ENCODE measurements at places on chromosomes 7 and 10.
A peak's percentile ranks its signal among the peaks of the same experiment; 100 is the strongest.

DNA sequence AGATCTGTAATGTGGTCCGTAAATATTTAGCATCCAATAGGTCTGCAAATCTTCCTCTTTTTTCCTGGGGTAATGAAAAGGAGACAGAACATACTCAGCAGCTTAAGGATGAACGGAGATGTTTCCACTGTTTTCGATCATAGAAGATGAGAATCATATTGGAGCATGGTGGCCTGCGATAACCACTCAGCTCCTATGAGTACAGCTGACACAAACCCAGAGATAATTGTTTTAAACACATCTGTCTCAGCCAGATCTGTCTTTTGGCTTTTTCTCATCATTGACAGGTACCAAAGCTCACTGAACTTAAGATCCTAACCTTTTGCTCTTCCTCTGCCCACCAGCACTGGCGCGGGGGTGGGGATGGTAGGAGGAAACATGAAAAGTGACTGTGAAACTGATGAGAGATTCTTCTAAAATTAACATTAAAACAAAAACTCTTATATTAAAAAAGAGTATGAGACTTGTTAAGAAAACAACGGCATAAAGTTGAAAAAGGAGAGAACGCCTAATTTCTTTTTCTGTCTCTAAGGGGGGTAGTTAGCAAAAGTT is 71.0 kb downstream of the SVOPL start:
- DNase-seq = no peak

DNA sequence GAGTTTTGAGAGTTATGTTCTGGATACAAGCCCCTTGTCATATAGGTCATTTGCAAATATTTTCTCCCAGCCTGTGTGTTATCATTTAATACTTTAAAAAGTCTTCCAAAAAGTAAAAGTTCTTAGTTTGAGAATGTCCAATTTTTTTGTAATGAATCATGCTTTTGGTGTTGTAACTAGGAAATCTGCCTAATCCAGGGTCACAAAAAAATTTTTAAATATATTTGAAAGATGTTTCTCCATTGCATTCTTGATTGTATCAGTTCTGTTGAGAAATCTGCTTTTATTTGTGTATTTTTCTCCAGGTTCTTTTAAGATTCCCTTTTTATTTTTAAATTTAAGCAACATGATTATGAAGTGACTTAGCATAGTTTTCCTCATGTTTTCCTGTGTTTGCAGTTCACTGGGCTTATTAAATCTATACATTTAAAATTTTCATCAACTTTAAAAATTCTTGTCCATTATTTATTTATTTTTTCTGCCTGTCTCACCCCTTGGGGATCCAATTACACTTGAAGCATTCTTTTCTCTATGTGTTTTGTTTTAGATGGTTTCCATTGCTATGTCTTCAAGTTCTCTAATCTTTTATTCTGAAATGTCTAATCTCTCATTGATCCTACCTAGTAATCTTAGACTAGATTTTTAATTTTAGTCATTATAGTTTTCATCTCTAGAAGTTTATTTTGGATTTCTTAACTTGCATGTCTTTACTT is 47.0 kb downstream of the CCDC71L start:
- DNase-seq = no peak

DNA sequence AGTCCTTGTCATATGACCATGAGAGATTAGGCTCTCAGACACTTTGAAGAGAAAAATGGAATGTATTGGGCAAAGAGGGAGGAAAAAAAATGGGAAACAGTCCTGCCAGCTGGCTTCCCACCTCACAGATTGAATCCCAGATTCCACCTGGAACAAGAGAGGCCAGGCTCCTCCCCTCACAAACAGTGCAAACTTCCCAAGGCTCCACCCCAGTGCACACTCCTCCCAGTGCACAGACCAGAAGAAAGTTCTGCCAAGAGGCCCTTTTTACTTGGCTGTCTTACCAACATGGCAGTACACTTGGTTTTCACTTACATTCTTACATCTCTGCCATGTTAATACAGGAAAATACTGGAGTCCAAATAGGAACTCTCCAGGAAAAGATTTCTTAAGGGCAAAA is 202.3 kb downstream of the AHR start:
- DNase-seq = no peak

- DNase-seq = no peak
Measured at GRCh38 chr7:115260381-115260780, 338.5 kb downstream of the MDFIC start.

- DNase-seq = peak; percentile 25
Measured at GRCh38 chr7:82194016-82194643, 249.4 kb downstream of the CACNA2D1 start.

DNA sequence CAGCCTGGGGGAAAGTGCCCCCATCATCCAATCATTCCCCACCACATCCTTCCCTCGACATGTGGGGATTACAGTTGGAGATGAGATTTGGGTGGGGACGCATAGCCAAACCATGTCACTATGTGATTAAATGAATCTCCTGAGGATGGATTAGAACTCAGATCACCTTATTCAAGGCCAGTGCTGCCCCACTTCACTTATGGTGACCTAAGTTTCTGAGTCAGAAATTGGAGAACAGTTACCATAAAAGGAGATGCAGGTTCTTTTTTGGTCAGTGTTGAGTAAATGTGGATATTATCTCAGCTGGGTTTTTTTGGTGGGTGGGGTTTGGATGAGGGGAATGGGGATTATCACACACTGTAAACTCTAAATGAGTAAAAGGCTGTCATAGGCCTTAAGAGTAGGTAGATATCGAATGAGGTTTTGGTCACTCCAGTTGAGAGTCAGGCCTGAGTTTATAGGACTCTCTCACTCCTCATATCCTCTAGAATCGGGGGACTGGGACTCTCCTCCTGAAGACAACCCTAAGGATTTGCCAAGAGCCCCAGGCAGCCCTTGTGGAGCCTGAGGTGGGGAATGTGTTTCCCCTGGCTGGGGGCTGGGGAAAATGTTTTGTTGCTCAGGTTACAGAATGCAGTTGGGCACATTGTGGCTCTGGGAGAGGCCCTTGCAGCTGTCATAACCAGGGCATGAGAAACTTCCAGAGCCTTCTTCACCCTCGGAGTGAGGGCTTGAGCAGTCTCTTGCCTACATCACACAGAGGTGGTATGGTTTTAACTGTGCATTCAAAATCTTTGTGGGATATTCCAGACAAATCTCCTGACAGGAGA is 213.0 kb downstream of the BAMBI start:
- no peak for DNase-seq

GRCh38 chr7:98456866-98457265 is 56.0 kb upstream of the BAIAP2L1 start:
- DNase-seq = no peak

- no peak for DNase-seq
Measured at GRCh38 chr10:132684164-132684891, 101.6 kb downstream of the NKX6-2 start.

GRCh38 chr10:5583525-5584175 is 58.9 kb downstream of the CALML3 start:
- no peak for DNase-seq

- DNase-seq = no peak
Measured at GRCh38 chr7:75055155-75055554, 18.4 kb downstream of the RCC1L start.

GRCh38 chr10:10498781-10499180 is 518.9 kb upstream of the CELF2 start:
- no peak for DNase-seq

GRCh38 chr10:110420401-110421193 is 77.1 kb upstream of the DUSP5 start:
- no peak for DNase-seq

GRCh38 chr10:16192337-16192736 is 244.5 kb upstream of the PTER start:
- no peak for DNase-seq

GRCh38 chr7:111560773-111561653 is 1.3 kb downstream of the IMMP2L start:
- peak; percentile 71 for DNase-seq

- peak; percentile 27 for DNase-seq
Measured at GRCh38 chr10:98242823-98243222, 25.2 kb downstream of the LOXL4 start.

GRCh38 chr10:86071758-86072157 is 294.8 kb downstream of the GRID1 start:
- no peak for DNase-seq

- DNase-seq = no peak
Measured at GRCh38 chr10:85138046-85138445, 809.7 kb downstream of the CCSER2 start.

- no peak for DNase-seq
Measured at GRCh38 chr10:73379064-73379748, 20.5 kb upstream of the CFAP70 start.

- DNase-seq = no peak
Measured at GRCh38 chr10:123999956-124000615, 93.3 kb downstream of the CHST15 start.

DNA sequence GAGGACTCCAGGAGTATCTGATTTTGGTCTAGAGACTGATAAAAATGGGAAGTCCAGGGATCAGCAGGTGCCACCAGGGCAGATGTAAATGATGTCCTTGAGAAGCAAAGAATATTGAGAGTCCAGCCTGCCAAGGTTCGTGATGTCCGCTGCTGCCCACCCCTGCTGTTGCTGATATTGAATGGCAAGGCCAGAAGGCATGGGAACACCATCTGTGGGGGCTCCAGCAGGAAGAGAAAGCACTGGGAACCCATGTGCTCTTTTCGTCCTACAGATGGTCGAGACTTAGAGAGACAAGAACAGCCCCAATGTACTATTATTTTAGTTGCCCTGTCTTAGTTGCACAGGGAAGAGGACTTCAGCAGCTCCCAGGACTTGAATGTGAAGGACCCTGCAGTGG is 363.9 kb downstream of the GALNT17 start:
- no peak for DNase-seq

GRCh38 chr7:104938741-104939390 is 75.1 kb upstream of the KMT2E start:
- DNase-seq = no peak

GRCh38 chr10:59779756-59780533 is 26.7 kb upstream of the MRLN start:
- peak; percentile 19 for DNase-seq

- no peak for DNase-seq
Measured at GRCh38 chr7:137862964-137863363, 16.2 kb upstream of the DGKI start.

- no peak for DNase-seq
Measured at GRCh38 chr7:34162027-34162565, 256.8 kb downstream of the BMPER start.

DNA sequence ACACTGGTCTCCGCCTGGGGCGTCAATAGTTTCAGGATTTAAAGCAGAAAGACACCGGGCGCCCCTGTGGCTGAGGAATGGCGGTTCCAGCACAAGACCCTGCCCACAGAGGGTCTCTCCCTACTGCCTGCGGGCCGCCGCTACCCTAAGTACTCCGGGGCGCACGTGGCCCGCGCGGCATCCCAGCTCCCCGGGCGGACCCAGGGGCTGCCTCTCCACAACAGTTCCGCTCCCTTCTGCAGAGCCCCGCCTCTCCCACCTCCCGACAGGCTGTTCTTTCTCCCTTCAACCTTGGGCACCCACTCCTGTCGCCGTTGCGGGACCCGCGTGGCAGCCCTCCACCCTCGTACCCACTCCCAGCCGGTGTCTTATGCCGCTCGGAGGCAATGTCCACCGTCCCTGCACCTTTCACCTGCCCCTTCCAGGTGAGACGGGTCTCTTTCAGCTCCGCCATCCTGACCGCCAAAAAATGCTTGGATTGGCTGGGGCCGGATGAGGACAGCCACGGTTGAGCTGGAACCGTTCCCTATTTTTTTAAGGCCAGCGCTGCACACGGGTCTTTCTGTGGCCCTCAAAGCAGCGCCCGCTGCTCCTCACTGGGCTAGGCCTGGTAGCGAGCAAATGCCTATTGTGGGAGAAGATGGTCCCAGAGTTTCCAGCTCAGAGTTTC is 1.6 kb upstream of the NKX2-3 start:
- no peak for DNase-seq

- DNase-seq = peak; percentile 46
Measured at GRCh38 chr7:129952086-129952652, 591 bp downstream of the UBE2H start.

- no peak for DNase-seq
Measured at GRCh38 chr10:48672596-48673265, 11.9 kb upstream of the WDFY4 start.

- no peak for DNase-seq
Measured at GRCh38 chr10:71402005-71402404, 5.3 kb downstream of the CDH23 start.

DNA sequence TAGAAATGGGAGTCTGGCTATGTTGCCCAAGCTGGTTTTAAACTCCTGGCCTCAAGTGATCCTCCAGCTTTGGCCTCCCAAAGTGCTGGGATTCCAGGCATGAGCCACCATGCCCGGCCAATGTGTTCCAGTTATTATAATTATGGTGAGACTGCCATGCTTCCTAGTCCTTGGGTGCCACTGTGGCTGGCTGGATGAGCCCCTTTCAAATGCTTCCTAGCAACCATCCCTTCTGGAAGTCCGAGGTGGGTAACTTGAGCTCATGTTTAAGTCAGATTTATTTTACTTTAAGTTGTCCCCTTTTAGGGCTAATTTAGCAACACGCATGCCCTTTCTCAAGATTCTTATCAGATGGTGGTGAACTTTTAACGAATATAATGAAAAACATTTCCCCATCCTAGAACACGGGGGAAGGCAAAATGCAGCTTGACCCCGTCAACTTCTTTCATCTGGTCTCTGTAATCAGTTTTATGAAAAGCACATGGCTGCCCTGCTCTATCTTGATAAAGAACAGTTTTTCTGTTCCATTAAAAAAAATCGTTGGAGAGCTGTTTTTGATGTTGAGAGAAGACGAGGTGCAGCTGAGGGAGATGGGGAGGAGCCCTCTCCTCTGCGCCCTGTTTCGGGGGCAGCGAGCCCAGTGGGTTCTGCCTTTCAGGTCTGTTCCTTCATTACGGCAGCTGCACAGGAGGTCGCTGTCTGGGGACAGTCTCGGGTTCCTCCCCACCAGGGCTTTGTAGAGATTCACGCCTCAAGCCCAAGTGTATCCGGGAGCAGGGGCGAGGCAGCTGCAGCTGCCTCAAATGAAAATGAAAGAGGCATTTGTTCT is 61.0 kb upstream of the MKI67 start:
- DNase-seq = no peak

DNA sequence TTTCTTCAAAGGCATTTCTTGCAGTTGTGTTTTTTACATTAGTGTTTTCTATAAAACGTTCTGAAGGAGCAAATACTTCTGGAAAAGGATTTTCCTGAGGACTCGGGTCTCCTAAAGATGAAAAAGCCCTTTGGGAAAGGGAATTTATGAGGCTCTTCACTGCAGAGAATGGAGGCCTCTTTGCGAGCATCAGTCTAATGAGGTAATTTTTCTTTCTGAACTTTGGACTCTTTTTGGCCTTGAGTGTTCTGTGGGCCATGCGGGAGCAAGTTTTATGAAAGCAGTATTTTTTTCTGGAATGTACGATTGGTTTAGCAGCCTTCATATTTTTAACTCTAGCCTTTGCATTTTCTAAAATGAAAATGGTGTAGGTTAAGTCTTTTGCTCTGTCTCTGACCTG is 6.4 kb upstream of the ACBD5 start:
- DNase-seq = no peak

DNA sequence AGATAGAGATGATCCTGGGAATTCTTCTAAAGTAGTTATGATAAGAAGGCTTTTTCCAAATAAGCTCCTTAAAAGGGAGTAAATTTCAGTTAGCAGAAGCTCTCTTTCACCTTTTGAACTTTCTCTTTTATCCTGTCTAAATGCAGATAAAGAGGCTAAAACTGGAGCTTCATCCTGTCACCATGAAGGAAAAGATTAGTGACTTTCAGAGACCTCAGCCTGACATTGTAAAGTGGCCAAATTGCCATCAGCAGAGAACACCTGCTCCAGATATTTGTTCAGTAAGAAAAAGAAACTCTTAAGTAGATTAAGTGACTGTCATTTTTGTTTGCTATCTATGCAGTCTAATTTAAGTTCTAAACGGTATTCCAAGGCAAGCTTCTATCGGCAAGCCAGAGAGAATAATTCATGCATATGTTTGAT is 18.3 kb downstream of the VWDE start:
- DNase-seq = peak; percentile 63

Data from NCI-H82 (cell line).